ENCODE measurements at places on chromosomes 1 and 21. TPM values are rescaled to one million over a fixed set of nuclear protein-coding genes. Genes with fewer than 3 reads are reported as not detected.

GRCh38 chr1:91166106-91166712 lies 144.4 kb upstream of the ZNF644 start:
- DNase-seq = peak; percentile 68

- no peak for DNase-seq
These were observed 136.6 kb downstream of the LIPI start for GRCh38 chr21:14074177-14074576.

- DNase-seq = no peak
These were observed 22.1 kb downstream of the MATN1 start for GRCh38 chr1:30701258-30701633.

GRCh38 chr1:236064674-236065508 lies at the start of gene NID1:
Gene NID1, minus strand, starts transcription at chr1:236065090. Its CDS starts 11 bp downstream, at chr1:236065079.
- peak; percentile 94 for DNase-seq

DNA sequence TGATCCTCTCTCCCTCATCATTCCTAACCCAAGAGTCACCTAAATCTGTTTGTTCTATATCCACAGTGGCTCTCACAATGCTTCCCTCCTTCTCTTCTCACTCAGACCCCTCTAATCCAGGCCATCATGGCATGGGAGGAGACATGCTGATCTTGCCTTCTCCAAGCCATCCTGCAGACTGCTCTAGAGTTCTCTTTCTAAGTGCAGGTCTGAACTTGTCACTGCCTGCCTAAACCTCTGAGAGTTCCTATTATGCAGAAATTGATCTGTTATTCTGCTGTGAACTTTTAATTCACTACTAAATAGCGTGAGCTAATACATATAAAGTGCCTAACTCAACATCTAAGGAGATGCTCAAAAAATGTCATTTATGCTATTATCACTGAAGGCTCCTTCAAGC lies 26.8 kb downstream of the LAMC2 start:
- no peak for DNase-seq

GRCh38 chr1:239784896-239785295 lies 306.8 kb upstream of the FMN2 start:
- DNase-seq = no peak

- no peak for DNase-seq
These were observed 37.8 kb upstream of the EYA3 start for GRCh38 chr1:28126212-28126611.

DNA sequence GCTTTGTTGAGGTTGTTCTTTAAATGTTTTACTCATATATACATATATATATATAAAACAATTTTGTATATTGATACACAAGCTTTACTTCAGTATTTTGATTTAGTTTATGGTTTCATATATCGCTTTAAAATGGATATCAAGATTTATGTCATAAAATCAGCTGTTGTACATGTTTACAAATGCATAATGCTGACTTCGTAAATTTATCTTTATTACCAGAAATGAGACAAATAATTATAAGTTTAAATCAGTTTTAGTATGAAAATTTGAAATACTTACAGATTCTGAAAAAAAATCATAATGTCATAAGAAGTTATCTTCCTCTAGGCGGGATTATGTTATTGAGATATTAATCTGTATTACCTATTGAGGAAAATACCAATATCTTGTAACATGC lies 6.9 kb downstream of the STXBP3 start:
- no peak for DNase-seq

DNA sequence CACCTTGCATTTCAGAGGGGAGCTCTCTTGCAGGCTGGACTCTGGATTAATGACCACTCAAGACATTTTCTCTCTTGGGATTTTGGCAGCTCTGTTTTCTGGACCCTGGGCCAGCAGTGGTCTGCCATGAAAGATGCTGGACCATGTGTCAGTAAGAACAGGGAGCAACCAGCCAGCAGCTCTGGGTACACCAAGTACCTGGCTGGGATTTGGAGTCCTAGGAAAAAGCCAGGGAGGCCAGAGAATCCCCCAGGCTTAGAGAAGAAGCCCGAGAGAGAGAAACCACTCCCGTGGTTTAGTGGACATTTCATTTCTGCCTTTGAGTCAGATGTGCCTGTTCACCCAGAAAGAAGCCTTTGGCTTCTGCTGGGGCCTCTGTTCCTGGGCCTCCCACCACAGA lies 2.5 kb downstream of the NFASC start:
- no peak for DNase-seq

DNA sequence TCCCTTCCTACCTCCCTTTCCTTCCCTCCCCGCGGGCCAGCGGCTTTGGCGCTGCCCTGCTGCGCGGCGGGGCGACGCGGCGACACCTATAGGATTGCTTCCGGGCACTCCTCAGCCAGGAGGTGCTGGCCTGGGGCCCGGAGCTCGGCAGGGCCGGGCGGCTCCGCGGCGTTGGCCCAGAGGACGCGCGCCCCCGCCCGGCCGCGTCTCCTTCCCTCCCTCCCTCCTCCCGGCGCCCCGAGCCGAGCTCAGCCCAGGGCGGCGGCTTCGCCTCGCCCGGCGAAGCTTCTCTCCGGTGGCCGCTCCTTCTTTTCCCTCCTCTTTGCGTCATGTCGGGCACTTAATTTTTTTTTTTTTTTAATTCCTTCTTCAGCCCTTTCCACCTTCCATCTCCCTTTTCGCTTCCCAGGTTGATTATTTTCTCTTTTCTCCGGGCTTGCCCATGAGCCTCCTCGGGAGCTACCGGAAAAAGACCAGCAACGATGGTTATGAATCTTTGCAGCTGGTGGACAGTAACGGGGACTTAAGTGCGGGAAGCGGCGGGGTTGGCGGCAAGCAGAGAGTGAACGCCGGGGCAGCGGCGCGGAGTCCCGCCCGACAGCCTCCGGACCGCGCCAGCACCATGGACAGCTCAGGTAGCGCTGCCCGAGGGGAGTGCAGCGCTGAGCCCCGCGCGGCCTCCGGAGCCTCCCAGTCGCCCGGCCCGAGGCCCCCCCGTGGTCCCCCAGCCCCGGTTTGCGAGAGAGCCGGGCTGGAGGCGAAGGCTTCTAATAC lies at the start of gene DNAJC6:
Gene DNAJC6 (plus strand): TSS at position 240 of the 774 bp plus-strand sequence. CDS start 203 bp downstream, at position 443.
- peak; percentile 83 for DNase-seq

GRCh38 chr1:89822109-89822962 lies 1.5 kb downstream of the LRRC8D start:
- DNase-seq = no peak

GRCh38 chr1:30299393-30299792 lies 424.0 kb downstream of the MATN1 start:
- no peak for DNase-seq

DNA sequence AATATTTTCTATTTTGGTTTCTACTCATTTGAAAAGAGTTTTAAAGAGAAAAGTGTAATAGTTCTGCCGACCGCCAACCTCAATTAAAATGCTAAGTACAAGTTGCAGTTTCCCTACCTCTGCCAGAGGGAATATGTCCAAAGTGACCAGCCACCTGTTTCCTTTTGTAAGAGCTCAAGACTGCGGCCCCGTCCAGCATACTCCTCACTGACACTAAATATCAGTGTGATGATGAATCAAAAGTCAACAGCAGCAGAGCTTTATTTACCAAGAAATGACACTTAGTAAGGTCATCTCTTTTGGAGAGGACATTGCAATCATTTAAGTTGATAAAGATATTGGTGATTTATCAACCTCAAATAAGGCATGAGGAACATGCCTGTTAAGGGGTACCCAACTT lies 57.4 kb upstream of the NRIP1 start:
- no peak for DNase-seq

DNA sequence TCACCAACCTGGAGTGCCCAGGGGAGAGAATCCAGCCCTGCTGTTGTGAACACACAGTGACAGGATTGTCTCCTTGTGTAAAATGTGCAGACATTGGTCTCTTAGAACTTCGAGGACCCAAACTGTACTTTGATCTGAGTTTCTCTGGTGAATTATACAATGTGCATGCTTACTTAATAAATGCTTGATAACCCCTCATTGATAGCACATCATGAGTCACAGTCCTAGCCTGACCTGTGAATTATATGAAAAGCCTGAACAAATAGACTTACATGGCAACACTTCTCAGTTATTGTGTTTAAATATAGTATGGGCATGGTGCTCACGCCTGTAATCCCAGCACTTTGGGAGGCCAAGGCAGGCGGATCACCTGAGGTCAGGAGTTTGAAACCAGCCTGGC lies 22.6 kb downstream of the IFNGR2 start:
- DNase-seq = no peak

DNA sequence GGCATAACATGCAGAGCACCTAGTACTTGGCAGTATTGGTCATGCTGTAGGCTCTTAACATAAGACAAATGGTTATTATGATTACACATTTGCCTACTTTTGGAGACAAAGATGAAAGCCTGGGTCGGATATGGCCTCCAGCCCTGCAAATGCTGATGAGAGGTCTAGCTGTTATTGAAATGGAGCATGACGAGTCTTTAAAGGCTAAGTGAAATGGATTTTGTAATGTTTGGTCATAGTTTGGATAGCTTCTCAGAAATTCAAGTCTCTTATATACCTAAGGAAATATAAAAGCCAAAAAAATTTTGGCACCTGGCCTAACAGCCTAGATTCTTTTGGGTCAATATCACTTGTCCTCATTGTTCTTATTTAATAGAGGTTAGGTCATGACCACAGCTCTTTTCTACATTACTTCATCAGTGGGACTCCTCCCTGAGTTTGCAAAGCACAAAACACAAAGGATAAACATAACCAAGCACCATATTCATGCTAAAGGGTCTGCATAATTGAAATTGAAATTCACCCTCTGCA lies 69.2 kb upstream of the WLS start:
- DNase-seq = no peak

- DNase-seq = no peak
These were observed 50.6 kb downstream of the SLC2A1 start for GRCh38 chr1:42908046-42908445.

DNA sequence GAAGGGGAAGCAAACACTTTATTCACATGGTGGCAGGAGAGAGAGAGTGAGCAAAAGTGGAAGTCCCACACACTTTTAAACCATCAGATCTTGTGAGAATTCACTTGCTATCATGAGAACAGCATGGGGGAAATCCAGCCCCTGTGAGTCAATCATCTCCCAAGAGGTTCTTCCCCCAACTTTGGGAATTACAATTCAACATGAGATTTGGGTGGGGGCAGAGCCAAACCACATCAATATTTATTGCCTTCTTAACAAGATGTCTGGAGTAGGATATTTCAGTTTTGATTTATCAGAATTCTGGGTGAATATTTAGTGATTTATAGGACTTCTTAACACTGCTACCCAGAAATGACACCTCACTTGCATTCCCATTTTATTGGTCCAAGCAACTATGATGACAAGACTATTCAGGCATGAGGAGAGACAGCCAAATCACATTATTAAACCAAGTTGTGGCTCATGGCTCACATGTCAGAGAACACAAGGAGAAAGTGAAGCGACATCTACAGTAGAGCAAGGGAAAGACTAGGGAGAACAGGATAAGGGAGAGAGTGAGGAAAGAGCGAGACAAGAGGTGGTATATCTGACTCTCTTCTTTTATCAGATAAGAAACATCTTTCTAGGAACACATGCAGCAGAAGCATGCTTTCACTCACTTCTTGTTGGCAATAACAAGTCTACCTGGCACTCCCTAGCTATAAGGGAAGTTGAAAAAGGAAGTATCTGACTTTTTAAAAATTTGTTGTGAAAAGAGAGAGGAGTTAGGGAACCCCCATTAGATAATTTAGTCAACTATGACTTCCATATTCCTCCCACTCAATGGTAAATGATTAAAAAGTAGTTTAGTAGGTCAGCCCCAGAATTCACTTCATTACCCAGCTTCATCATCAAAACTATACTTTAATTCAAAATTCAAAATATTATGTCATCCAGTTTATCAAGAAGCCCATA lies 36.6 kb upstream of the PTPRC start:
- no peak for DNase-seq

DNA sequence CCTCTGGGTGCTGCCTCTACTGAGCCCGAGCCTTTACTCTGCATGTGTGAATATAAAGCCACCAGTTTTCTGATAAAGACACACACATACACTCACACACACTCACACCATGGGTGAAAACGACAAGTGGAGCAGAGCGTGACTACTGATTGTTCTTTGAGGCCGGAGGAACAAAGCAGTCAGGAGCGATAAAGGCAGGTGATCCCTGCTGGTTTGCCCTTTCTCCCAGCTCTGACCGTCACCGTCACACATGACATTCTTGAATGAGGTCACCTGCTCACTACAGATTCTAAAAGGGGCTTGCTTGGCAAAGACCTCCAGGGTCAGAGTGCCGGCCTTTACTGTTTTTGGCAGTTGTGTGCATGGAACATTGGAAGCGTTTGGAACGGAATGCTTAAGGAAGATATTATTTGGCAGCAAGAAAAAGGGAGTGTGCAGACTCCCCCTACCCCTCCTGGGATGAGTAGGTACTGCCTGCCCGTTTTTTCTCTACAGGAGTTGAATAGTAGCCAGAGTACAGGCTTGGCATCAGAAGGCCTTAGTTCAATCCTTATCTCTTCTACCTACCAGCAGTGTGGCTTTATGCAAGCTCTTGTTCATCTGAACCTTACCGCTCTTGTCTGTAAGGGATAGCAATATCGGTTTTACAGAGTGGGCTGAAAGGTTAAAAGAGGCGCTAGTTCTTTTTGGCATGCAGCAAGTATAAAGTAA lies 79.7 kb downstream of the PBX1 start:
- no peak for DNase-seq

DNA sequence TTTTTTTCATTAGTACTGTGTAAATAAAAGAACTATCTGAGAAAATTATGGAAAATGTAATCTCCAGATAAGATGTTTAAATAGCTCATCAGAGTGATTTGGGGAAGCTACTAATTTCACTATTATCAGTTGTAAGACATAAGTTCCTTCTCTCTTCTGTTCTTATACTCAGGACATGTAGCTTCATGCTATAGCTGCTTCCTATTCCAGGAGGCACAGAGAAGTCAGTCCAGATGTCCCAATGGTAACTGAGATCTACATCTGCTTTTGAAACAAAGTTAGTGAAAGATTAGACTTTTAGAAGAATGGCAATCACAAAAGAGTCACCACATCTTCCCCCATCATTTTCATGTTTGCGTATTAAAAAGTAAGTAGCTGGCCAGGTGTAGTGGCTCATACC lies 5.6 kb downstream of the MAP3K21 start:
- no peak for DNase-seq

GRCh38 chr1:211895126-211895759 lies 64.7 kb upstream of the LPGAT1 start:
- no peak for DNase-seq

DNA sequence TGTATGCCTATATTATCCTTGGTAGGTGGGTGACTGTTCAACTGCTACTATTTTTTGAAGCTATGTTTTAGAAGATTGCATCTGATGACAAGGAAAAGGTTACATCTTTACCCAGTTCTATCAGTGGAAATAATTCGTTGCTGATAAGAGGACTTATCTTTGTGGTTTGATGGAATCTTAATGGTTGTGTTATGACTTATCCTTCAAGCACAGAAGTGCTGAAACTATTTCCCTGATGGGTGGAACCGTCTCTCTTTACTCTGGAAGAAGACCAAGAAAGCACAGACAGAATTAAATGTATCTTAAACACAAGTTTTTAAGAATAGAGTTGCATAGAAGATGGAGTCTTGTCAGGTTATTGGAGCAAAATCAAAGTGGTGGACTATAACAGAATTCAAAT lies 437.7 kb upstream of the KAZN start:
- DNase-seq = no peak

The RAB42 gene
- total RNA-seq = 4.2 TPM

The PAPPA2 gene
- total RNA-seq = not detected

The CFHR1 gene
- total RNA-seq = not detected
